ENCODE measurements at places on chromosomes 2 and 18. TPM values are rescaled to one million over a fixed set of nuclear protein-coding genes. Genes with fewer than 3 reads are reported as not detected.
A peak's percentile ranks its signal among the peaks of the same experiment; 100 is the strongest.

STARD6 gene
- total RNA-seq = not detected

C1QL2 gene
- 0.20 TPM for total RNA-seq

ANKMY1 gene
- 7.2 TPM for total RNA-seq

COL5A2 gene
- 580 TPM for total RNA-seq

DUSP11 gene
- total RNA-seq = 39.6 TPM

G6PC2 gene
- not detected for total RNA-seq

IL1RN gene
- not detected for total RNA-seq

ST6GAL2 gene
- 120 TPM for total RNA-seq

CRACDL gene
- total RNA-seq = 5.7 TPM

PXDN gene
- 467 TPM for total RNA-seq

- DNase-seq = no peak
Measured at GRCh38 chr2:30165617-30166016, 18.8 kb downstream of the YPEL5 start.

GRCh38 chr2:43116988-43117387 is 109.4 kb downstream of the ZFP36L2 start:
- no peak for DNase-seq

DNA sequence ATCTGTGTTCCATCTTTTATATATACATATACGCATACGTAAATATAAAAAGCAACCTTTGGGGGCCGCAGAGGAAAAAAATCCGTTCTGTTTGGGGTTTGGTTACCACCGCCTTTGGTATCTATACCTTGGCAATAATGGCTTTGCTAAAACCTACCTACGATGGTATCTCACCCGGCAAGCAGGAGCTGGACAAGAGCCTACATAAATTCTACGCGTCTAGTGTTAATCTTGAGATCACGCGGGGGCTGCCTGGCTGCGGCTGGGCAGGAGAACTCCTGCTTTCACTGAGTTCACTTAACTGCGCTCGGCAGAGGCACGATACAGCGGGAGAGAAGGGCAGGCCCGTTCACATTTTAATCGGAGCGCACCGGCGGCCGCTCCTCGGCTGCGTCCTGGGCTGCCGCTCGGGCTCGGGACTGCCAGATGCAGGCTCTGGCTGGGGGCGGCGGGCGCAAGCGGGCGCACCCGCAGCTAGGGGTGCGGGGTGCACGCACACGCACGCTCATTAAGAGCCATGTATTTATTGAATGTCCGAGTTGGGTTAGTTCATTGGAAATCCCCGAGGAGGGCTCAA is 1.7 kb upstream of the POU3F3 start:
- DNase-seq = no peak

GRCh38 chr2:150483532-150483931 is 3.9 kb downstream of the RND3 start:
- DNase-seq = no peak

- DNase-seq = no peak
Measured at GRCh38 chr18:48613589-48614404, 75.0 kb downstream of the CTIF start.

- DNase-seq = peak; percentile 73
Measured at GRCh38 chr2:127515383-127515915, 10.8 kb downstream of the IWS1 start.

- DNase-seq = no peak
Measured at GRCh38 chr2:38905251-38905650, 15.6 kb downstream of the ARHGEF33 start.

DNA sequence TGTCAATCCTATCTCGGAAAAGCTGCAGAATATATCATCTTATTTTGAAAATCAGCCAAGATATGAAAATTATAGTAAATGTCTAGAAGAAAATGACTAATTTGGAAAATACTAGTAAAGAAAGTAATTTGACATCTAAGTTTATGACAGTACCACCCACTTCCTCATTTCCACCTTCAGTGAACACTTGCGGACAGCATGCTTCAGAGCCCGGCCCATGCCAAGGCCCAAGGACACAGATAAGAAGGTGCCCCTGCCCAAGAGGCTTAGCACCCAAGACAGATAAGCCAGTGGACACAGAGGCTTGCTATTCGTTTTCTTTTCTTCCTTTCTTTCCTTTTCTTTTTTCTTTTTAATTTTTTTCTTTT is 4.8 kb upstream of the KCNG2 start:
- DNase-seq = no peak

DNA sequence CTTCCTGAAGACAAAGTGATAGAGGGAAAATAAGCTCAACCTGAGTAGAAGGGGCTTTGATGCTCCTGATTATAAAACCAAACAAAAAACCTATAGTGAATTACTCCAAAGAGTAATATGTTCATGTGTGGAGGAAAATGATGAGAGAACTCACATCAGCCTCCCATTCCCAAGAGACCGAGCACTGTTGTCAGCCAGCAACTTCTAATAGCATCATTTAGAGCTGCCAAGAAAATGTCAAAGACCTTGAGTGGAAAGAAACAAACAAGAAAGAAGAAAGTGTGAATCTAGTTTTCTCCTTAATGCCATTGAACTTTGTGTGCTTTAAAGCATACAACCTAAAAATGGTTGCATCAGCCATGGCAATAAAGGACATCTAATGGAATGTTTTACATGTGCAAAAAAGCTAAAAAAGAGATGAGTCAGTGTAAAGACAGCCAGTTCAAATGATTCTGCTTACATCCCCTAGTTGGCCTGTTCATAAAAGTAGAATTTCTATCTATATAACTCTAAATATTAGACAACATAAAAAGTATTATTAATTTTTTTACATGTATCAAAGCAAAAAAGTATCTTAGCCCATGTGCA is 1066.2 kb downstream of the TDRD15 start:
- DNase-seq = no peak

DNA sequence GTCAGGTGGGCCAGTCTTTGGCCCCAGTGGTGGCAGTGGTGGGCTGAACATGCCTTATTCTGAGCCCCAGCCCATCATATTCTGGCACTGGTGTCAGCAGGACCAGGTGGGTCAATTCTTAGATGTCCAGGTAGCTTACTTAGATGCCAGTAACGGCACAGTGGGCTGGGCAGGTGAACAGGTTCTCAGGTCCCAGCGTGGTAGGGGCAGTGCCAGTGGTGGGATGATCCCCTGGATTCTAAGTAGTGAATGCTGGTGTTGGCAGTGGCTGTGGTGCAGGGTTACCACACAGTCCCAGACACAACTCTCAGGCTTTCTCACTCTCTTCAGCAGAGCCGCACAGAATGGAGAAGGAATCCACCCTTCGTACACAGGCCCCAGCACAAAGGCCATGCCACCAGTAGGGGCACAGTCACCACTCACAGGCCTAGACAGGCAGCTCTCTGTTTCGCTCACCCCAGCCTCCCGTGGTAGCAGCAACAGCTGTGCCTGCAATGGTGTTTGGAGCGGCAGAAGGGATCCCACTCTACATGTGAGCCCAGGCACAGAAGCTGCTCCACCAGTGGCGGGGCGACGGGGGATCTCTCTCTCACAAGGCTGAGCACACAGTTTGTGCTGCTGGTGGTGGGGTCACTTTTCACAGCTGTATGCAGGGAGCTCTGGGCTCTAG is 97.3 kb downstream of the ANKRD12 start:
- no peak for DNase-seq

DNA sequence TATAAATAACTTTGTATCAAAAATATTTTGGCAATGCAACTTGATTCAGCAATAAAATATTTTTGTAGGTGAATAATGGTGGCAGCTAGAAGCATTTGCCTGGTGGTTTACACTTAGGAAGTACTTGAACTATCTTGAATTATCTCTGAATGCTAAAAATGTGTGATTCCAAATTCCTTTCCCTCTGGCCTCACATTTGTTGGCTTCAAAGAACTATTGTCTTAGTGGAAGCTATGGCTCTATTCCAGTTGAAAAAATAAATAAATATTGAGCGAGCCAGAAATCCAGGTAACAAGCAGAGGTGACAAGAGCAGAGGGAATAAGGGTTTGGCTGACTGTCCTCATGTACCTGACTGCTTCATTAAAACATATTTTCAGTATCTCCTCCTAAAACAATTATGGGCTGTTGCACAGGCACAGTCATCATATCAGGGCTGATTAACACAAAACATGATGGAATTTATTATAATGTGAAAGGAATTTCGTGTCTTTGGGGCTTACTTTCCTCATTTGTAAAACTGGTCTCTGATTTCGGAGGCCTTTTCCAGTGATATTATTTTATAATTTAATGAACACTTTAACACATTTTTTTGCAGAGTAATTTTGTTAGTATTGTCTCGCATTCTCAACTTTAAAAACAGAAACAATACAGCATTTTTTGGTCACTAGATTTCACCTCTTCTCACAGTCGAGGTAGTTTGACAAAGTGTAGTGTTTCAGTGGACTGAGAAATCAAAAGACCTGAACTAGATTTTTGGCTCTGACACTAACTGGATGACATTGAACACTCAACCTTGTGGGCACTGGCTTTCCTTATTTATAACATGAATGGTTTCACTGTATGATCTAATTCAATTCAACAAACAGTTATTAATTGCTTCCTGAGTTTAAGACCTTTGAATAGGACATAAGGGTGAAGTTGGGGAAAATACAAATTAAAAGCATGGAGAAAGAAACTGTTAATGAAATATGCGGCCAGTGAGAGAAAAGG is 7.8 kb upstream of the CAVIN2 start:
- peak; percentile 88 for DNase-seq

DNA sequence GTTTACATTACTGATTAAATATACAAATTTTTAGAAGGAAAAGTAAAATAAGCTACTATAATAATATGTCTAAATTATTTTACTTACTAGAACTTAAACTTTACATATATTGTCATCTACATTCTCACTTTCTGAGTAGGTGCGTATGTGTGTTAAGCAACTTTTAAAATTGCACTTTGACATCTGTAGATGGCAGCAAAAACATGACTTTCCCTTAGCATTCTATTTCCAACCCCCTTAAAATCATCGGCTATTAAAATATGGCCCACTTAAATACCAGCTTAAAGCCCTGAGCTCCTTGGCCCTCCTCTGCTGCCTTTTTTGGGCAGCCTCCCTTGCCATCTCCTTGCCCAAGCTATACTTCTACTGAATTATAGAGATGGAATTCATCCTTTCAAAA is 78.0 kb downstream of the UPP2 start:
- DNase-seq = no peak

GRCh38 chr2:1730015-1730927 is 14.0 kb downstream of the PXDN start:
- DNase-seq = peak; percentile 90

- DNase-seq = no peak
Measured at GRCh38 chr2:20242727-20243377, 17.9 kb upstream of the SDC1 start.

GRCh38 chr2:71117063-71117462 is 13.0 kb downstream of the MCEE start:
- no peak for DNase-seq

- DNase-seq = no peak
Measured at GRCh38 chr2:233356546-233357308, 2.4 kb downstream of the DGKD start.

DNA sequence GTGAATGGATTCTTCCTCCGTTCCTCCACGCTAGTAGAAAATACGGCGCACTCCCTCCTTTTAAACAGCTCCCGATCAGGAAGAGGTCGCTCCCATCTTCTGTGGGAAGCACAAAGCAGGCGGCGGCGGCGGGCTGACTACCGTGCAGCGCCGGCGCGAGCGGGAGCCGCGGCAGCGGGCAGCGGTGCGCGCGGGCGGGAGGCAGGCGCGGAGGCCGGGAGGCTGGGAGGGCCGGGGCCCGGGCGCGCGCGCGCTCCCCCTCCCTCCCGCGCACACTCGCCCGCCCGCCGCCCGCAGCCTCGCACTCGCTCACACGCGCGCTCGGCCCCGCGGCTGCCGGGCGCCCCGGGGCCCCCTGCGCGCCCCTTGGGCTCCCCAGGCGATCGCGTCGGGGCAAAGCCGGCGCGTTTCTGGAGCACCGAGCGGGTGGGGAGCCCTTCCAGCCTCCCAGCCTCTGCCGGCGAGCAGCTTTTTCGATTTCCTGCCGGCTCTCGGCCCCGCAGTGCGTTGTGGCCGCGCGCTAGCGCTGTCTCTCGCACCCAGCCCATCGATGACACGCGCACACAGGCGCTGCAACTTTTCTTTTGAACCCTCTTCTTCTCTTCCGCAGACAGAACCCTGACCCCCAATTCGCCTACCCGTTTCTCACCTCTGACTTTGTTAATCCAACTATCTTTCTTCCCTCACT is at the start of gene SLC8A1:
Gene SLC8A1, minus strand, starts transcription at position 173 of the 688 bp plus-strand sequence.
- DNase-seq = peak; percentile 29

DNA sequence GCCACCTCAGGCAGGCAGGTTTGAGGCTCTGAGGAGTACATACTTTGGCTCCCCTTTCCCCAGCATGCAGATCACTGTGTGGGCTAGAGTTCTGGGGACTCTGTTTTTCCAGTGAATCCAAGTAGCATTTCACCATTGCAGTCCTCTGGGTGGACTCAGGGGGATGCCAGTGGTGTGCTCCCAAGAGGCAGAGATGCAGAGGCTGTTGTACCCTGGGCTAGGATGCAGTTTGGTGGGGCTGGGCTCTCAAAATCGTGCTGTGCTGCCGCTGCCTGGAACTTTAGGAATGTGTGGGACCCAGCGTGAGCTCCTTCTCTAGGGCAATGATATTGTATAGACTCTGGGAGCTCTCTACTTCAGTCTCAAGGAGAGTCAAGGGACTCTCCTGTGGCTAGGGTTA is 104.9 kb downstream of the MYO3B start:
- no peak for DNase-seq

GRCh38 chr2:68295516-68295915 is 24.2 kb downstream of the CNRIP1 start:
- no peak for DNase-seq

DNA sequence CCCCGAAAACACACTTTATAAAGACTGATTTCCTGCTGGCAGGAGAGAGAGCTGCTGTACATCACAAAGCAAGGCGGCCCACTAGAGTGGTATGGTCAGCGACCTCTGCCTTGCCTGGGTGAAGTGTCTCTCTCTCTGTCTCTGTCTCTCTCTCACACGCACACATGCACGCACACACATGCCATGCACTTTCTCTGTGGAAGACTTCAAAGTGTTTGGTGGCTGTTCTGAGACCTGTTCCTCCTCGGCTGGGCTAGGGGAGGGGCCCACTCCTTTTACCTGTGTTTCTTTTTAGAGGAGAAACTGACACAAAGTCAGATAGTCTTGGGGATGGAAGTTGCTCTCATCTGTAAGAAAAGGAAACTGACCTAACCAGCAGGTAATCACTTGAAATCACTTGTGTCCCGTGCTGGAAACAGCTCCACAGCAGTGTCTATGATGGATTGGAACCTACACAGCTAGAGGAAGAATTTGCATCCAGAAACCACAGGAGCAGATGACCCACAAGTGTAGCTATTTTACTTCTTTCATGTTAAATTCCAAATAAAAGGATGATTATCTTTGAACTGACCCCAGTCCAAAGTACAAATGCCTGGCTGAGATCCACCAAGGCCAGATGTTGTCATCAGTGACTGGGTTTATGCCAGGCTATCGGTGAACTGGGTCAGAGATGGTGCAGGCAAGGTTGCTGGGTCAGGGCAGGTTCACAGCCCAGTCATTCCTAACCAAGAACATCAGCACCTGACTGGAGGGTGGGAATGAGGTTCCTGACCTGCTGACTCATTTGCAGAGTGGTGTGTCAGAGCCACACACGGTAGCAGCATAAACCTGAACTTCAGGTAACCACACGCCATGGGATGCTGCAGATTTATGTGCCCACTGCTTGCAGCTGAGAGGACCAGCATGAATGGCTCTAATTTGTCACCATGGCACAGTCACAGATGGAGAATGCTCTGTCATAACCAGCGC is 63.0 kb downstream of the NPAS2 start:
- DNase-seq = peak; percentile 66

Measured in astrocyte (in vitro differentiated cells and primary cell).